ENCODE measurements at places on chromosomes 3 and 15.

DNA sequence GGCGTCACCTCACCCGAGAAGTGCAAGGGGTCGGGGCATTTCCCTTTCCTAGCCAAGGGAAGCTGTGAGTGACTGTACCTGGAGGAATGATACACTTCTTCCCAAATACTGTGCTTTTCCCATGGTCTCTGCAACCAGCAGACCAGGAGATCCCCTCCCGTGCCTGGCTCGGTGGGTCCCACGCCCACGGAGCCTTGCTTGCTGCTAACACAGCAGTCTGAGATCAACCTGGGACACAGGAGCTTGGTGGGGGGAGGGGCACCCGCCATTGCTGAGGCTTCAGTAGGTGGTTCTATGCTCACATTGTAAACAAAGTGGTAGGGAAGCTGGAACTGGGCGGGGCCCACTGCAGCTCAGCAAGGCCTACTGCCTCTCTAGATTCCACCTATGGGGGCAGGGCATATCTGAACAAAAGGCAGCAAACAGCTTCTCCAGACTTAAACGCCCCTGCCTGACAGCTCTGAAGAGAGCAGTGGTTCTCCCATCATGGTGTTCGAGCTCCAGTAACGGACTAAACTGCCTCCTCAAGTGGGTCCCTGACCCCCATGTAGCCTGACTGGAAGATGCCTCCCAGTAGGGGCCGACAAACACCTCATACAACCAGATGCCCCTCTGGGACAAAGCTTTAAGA, 31.4 kb upstream of the ABHD5 start:
- DNase-seq, result no peak

- no peak for DNase-seq
These were observed 12.4 kb downstream of the PCCB start for GRCh38 chr3:136262559-136262958.

- DNase-seq, result no peak
These were observed 14.3 kb upstream of the ABHD5 start for GRCh38 chr3:43676441-43676840.

DNA sequence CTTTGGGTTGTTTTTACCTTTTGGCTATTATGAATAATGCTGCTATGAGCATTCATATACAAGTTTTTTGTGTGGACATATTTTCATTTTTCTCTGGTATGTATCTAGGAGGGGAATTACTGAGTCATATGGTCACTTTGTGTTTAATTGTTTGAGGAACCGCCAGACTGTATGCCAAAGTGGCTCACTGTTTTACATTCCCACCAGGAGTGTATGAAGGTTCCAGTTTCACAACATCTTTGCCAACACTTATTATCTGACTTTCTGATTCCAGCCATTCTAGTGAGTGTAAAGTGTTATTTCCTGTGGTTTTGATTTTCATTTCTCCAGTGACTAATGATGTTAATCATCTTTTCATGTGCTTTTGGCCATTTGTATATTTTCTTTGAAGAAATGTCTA, 51.8 kb downstream of the CMTM7 start:
- DNase-seq, result no peak

DNA sequence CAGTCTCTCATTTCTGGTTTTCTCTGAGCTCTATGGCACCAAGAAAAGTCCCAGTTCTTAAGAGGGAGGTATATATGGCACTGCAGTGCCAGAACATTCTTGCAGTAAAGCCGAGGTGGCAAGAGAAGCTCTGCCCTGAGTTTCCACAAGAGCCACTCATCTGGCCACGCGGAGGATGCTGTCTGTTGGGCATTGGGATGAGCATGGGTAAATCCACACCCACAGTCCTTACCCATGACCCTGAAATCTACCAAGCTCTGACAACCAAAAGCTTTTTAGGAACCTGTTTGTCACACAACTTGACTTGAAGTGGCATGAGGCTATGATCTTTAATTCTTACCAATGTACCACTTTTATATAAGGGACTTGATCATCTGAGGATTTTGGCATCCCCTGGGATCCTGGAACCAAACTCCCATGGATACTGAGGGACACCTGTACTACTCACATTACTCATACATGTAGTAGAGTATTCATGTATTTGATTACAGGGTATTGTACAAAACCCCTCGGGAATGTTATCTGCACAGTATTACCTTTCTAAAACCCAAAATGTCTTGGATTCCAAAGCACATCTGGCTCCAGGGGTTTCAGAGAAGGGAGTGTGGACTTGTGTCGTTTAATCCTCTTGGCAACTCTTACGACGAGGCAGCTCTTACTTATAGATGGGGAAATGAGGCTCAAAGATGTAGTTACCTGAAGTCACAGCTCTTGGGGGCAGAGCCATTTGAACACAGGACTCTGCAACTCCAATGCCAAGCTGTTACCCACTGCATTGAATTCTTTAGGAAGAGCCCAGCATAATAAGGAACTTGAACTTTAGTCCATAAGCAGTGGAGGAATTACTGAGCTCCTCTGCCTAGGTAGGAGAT, 8.8 kb downstream of the RPL32 start:
- no peak for DNase-seq

DNA sequence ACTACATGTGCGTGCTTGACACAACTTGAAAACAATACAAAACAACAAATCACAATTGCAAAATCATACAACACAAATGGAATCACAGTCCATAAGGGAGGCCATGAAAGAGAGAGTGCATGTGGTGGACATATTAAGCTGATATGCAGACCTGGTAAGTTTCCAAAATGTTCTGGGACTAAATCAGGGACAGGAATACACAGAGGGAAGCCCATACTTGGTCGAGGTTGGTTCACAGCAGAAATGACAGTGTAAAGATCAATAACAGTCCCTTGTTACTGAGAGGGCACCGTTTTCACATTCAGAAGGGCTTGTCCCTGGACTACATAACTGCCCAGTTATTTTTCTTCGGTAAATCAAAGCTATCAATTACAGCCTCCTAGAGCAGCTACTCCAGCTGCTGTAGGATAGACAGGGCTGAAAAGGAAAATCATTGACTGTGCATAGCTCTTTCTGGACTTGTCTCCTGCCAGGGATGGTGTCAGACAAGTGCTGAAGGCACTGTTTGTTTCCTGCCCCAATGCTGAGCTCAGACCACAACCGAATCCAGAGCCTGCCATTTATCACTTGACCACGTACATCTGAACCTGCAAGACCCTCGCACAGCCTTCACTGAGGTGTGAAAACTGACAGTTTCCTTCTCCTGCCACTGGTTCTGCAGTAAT, 79.5 kb upstream of the KCNMB2 start:
- no peak for DNase-seq
